ENCODE measurements at places on chromosomes 2 and 18.

GRCh38 chr2:236843161-236843968, 242.3 kb upstream of the COPS8 start:
- H3K27ac ChIP-seq, result no peak overlapping the region
- H3K27me3 ChIP-seq, result no peaks in the 10 kb centered on the region
- H3K4me3 ChIP-seq, result no peak overlapping the region

- no peaks in the 10 kb centered on the region for H3K27me3 ChIP-seq
- no peak for DNase-seq
- no peaks in the 10 kb centered on the region for H3K4me1 ChIP-seq
- H3K27ac ChIP-seq, result no peak overlapping the region
- H3K36me3 ChIP-seq, result no peaks in the 10 kb centered on the region
Measured at GRCh38 chr2:15766303-15766861, 174.0 kb upstream of the MYCN start.

- no peaks in the 10 kb centered on the region for H3K36me3 ChIP-seq
- no peak overlapping the region for H3K4me3 ChIP-seq
- no peaks in the 10 kb centered on the region for H3K27me3 ChIP-seq
- H3K4me1 ChIP-seq, result peaks cover 3% of the 10 kb centered on the region
- DNase-seq, result no peak
Measured at GRCh38 chr2:132849118-132849517, 179.1 kb upstream of the LYPD1 start.

- no peak for DNase-seq
- no peak overlapping the region for H3K27ac ChIP-seq
- no peaks in the 10 kb centered on the region for H3K4me1 ChIP-seq
- no peaks in the 10 kb centered on the region for H3K36me3 ChIP-seq
Measured at GRCh38 chr2:139600166-139600565, 820.0 kb upstream of the NXPH2 start.

- no peak overlapping the region for H3K27ac ChIP-seq
- no peaks in the 10 kb centered on the region for H3K36me3 ChIP-seq
- no peaks in the 10 kb centered on the region for H3K4me1 ChIP-seq
- DNase-seq, result no peak
- no peak overlapping the region for H3K4me3 ChIP-seq
- H3K27me3 ChIP-seq, result no peaks in the 10 kb centered on the region
Measured at GRCh38 chr18:71027531-71027930, 738.7 kb downstream of the SOCS6 start.

- H3K36me3 ChIP-seq, result no peaks in the 10 kb centered on the region
- no peak overlapping the region for H3K27ac ChIP-seq
Measured at GRCh38 chr18:2303517-2304238, 267.6 kb downstream of the METTL4 start.
